Suprapubic skin (tissue), 4 donors: ENCODE measurements at places on chromosomes 4 and X. TPM values are rescaled to one million over a fixed set of nuclear protein-coding genes. Genes with fewer than 3 reads are reported as not detected.

Gene CITED1
- 3.0 TPM for total RNA-seq

- no peak for DNase-seq
Measured at GRCh38 chrX:101368800-101369199, 17.2 kb downstream of the BTK start.

DNA sequence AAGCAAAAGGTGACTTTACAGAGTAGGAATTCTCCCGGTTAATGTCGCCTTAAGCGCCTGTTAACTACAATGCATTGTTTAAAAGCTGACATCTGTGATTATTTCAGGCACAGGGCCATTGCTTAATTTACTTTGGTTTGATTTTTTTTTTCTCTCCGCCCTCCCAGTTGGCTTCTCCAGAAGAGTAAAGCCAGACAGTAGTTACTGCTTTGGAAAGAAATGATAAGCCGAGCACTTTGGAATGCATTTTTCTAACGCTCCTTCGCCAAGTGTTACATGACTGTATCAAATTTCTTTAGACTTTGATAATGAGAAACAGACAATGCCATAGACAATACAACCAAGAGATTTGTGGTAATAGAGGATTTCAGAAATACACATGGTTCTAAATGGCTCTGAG is 383.0 kb upstream of the TENM3 start:
- no peak for DNase-seq

DNA sequence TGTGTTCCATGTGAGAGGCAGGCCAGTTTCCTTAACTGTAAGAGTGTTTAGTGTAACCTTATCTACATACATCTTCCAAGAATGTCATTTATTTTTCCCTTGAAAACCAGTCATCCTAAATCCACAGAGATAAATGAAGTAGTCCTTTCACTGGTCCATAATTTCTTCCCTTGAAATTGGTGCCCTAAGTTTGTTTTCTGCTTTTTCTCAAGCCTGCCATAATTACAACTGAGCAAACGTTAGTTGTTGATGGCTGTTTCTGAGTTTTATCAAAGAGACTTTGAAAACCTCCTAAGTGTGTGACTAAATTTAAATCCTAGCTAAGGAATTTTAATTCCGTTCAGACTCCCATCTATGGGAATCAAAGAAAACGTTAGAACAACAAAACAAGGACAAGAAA is 3.6 kb upstream of the TDO2 start:
- no peak for DNase-seq
